ENCODE measurements at places on chromosomes 1 and 21.

DNA sequence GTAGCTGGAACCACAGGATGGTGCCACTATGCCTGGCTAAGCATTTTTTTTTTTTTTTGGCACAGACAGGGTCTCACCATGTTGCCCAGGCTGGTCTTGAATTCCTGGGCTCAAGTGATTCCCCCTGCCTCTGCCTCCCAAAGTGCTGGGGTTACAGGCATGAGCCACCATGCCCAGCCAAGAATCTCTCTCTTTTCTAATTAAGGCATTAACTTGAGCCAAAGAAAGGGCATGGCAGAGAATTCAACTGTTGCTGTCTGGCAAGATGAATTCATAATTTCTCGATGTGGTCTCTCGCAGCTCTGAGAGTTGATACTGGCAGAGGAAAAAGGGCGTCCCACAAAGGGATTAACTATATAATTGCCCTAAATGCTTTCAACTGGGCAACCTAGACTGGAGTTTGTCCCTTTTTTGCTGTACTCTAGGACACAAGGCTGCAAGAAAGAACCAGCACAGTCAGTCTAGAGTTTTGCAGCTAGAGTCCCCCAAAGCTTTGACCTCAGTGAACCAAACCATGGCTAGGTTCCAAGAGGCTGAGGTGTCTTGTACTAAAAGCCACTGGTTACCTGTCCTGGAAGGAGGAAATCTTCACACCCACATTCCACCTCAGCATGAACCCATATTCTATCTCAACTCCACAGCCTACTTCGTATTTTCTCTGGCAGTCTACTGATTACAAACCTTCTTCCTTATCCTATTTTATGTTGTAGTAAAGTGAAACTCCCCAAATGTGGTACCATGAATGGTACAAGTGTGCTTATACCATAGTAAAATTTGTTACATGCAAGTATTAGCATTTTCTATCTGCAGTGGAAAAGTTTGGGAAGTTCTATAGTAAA is 51.2 kb downstream of the OPTC start:
- no peak for DNase-seq

DNA sequence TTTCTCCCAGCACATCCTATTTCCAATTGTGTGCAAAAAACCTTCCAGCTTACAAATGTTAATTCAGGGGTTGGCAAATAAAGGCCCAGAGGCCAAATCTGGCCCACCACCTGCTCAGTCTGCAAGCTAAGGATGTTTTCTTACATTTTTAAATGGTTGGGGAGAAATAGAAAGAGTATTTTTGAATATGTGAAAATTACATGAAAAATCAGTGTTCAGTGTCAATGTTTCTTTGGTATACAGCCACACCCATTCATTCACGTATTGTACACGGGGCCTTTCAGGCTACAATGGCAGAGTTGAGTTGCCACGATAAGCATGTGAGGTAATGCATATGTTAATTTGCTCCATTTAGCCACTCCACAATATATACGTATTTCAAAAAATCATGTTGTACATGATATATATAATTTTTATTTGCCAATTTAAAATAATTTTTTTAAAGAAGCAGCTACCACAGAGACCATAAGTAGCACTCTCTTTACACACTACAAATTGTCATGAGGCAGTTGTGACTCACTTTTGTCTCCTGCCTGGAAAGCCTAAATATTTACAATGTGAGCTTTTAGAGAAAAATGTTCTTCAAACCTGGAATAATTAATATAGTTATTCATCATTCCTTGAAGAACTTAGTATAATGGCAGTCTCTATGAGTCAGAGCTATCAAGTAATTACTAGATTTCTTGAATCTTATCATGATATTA is 189.6 kb downstream of the SMYD3 start:
- DNase-seq = no peak

- DNase-seq = no peak
Observed at GRCh38 chr1:18919956-18920355, 17.6 kb upstream of the ALDH4A1 start.

DNA sequence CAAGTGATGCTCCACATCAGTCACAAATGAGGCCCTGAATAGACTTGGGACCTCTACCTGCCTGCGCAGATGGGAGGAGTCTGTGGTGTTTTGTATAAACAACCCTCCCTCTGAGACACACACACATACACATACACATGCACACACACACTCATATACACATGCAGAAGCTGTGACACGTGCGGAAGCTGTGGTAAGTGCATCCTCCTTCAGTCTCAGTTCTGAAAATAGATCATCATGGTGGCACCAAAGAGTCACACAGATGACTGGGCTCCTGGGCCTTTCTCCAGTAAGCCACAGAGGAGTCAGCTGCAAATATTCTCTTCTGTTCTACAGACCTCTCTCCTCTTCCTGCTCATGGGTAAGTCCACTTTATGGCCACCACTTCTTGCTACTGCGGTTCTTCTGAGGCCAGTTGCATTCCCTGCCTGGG is at the start of gene LY9:
LY9 (plus strand) TSS at position 224 of the 433 bp plus-strand sequence; CDS start at position 238, 14 bp downstream.
- DNase-seq = peak; percentile 79

DNA sequence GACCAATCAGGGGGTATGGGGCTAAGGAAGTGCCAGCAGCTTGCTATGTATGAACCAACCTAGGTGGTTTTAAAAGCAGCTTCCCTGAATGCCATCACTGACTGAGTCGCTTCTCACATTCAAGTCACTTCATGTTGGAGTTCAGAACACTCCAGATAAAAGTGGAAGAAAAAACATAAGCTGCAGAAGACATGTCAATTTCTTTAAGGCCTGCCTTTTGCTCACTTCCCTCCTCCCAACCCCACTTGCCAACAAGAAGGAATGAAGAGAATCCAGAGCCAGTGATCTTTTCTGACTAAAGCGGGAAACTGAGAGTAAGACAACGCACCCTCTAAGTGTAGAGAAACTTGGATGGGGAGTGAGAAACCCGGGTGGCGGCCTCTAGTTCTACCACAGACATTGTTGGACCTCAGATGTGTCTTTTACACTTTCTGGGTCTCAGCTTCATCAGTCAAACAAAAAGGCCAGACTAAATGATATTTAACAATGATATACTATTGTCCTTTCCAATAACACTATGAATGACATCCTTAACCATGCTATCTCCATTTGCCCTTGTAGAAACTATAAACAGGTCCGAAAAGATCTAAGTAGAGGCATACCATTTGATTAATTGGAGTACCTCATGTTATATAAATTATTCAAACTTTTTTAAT is 54.1 kb downstream of the LUZP1 start:
- no peak for DNase-seq

DNA sequence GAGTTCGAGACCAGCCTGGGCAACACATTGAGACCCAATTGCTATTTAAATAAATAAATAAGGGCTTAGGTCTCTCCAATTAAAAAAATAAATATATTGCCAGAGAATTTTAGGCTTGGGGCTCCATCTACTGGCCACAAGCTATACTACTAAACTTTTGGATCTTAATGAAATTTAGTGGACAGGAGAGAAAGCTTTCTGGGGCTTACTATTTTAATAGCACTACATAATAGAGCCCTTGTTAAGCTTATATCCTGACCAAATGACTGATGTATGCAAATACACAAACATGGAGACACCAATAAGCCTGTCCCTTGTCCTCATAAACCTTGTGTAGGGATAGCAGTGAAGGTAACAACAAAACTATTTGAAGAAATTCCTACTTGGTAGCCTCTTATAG is 18.4 kb downstream of the CCT3 start:
- DNase-seq = no peak

DNA sequence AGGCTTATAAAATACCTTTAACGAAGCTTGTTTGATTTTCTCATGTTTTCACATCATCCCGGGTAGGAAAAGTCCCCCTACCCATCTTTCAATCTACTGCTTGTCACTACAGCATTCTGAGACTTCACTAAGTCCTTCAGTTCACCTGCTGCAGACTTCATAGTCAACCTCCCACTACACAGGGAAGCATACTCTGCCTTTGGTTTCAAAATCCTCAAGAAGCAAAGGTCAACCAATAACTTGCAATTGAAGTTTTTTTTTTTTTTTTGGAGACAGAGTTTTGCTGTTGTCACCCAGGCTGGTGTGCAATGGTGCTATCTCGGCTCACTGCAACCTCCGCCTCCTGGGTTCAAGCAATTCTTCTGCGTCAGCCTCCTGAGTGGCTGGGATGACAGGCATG is 4.7 kb upstream of the PTPN22 start:
- no peak for DNase-seq

Data from activated T-cell treated with anti-CD3 and anti-CD28 coated beads, Interleukin-2, amount 50 U/mL, for 48 hours (primary cell).